Metanephros (tissue), 2 donors: ENCODE measurements at places on chromosomes 11 and 22. TPM values are rescaled to one million over a fixed set of nuclear protein-coding genes. Genes with fewer than 3 reads are reported as not detected.

The BACE1-AS gene
- total RNA-seq, result 6.8 TPM

The GSC2 gene
- not detected for total RNA-seq

The OR51Q1 gene
- not detected for total RNA-seq

The MMP8 gene
- total RNA-seq, result 2.8 TPM

The CEND1 gene
- 0.12 TPM for total RNA-seq

The TMEM191B gene
- total RNA-seq, result 3.1 TPM

The P4HA3 gene
- total RNA-seq, result 0.58 TPM

The CHRDL2 gene
- 0.64 TPM for total RNA-seq

The TMPRSS5 gene
- 1.5 TPM for total RNA-seq

The DCHS1 gene
- 73.7 TPM for total RNA-seq

The PGA5 gene
- total RNA-seq, result not detected

The CCDC73 gene
- 0.06 TPM for total RNA-seq

The SCGB1D2 gene
- not detected for total RNA-seq

The CHADL gene
- 5.1 TPM for total RNA-seq

The MTFP1 gene
- 12.0 TPM for total RNA-seq

The EHD1 gene
- total RNA-seq, result 62.8 TPM

The MMP12 gene
- 1.6 TPM for total RNA-seq

The KRTAP5-7 gene
- 0.23 TPM for total RNA-seq

The VWCE gene
- 2.4 TPM for total RNA-seq

The OMP gene
- 1.2 TPM for total RNA-seq

The DAGLA gene
- total RNA-seq, result 3.6 TPM

The FGF3 gene
- total RNA-seq, result not detected

The NEFH gene
- 1.6 TPM for total RNA-seq

The ATL3 gene
- total RNA-seq, result 38.0 TPM

The PRG3 gene
- 1.1 TPM for total RNA-seq

The UBQLNL gene
- 1.5 TPM for total RNA-seq

The TYR gene
- not detected for total RNA-seq

The POU2AF2 gene
- total RNA-seq, result not detected

The TRPT1 gene
- 35.5 TPM for total RNA-seq

The ABCG4 gene
- total RNA-seq, result 0.76 TPM

The ADM2 gene
- 2.2 TPM for total RNA-seq

The PNPLA3 gene
- 1.3 TPM for total RNA-seq

The SEZ6L gene
- 0.53 TPM for total RNA-seq

The BLID gene
- total RNA-seq, result 2.0 TPM

The OR4D6 gene
- not detected for total RNA-seq

The MRGPRX4 gene
- total RNA-seq, result not detected

The VPREB3 gene
- total RNA-seq, result 0.99 TPM

The SHISAL1 gene
- total RNA-seq, result 2.7 TPM

The OSM gene
- 3.0 TPM for total RNA-seq

The RIMBP3C gene
- 0.82 TPM for total RNA-seq

The PLET1 gene
- total RNA-seq, result not detected

The NADSYN1 gene
- 51.4 TPM for total RNA-seq

The CCDC83 gene
- not detected for total RNA-seq

The TESMIN gene
- total RNA-seq, result 10.3 TPM

The ANGPTL5 gene
- not detected for total RNA-seq

The PHOX2A gene
- not detected for total RNA-seq

The CRYBB3 gene
- total RNA-seq, result not detected

The SCN4B gene
- total RNA-seq, result 2.0 TPM

The SLC22A9 gene
- not detected for total RNA-seq

The HYOU1 gene
- 64.1 TPM for total RNA-seq

The MMP13 gene
- total RNA-seq, result not detected

The CLMP gene
- total RNA-seq, result 30.9 TPM

The CASP1 gene
- total RNA-seq, result 6.2 TPM

The OR51S1 gene
- not detected for total RNA-seq

The SERPING1 gene
- total RNA-seq, result 53.5 TPM

The CARD10 gene
- total RNA-seq, result 18.7 TPM

The KRTAP5-1 gene
- total RNA-seq, result not detected

The OR2AT4 gene
- total RNA-seq, result not detected

The POU2AF1 gene
- total RNA-seq, result 0.82 TPM

The PGAP2 gene
- 28.1 TPM for total RNA-seq
